ENCODE measurements at places on chromosomes 4 and X.
A peak's percentile ranks its signal among the peaks of the same experiment; 100 is the strongest.

DNA sequence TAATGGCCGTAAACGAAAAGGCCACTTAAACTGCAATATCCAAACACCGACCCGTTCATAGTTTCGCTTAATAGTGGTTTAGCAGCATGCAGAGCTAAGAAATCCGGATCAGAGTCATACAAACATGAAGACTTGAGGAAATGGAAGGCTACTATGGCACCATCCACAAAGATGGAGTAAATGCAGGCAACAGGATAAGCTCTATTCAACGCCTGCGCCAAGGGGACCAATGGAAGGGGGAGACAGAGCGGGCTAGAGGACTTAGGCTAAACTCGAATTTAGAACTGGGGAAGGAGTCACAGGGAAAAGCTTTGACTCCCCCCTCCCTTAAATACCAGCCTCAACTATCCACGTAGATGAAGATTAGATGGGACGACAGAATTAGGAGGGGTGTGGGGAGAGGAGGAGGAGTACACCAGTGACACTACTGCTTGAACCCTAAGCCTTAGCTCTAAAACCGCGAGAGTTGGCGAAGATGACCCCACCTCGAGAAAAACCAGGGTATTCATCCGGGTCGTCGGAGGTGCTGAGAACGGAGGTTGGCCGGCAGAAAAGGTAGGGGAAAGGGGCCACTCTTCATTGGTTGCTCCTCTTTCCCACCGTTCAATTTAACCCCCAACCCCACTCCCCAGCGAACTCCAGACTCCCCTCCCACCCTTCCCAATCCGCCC, 3.5 kb downstream of the HUWE1 start:
- peak; percentile 6 for DNase-seq

- DNase-seq: no peak
These were observed 54.1 kb upstream of the GABRE start for GRCh38 chrX:152028579-152028978.

DNA sequence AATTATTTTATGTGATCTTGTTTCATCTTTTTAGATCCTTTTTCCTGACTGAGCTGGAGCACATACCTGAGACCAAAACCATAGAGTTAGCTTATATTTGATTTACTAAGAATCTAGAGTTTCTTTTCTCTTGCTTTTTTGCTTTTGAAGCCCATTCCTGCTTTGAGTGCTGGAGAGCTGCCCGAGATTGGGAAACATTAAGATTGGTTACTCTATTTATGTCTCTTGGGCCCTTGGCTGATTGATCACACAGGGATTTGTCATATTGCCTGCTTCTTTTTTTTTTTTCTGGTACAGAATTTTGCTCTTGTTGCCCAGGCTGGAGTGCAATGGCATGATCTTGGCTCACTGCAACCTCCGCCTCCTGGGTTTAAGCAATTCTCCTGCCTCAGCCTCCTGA, 73.9 kb downstream of the REPS2 start:
- no peak for DNase-seq

- no peak for DNase-seq
These were observed 1003.1 kb downstream of the FSTL5 start for GRCh38 chr4:161160718-161161117.

GRCh38 chr4:80010316-80010715, 62.7 kb downstream of the ANTXR2 start:
- no peak for DNase-seq

GRCh38 chr4:78845472-78845871, 69.3 kb downstream of the BMP2K start:
- no peak for DNase-seq

DNA sequence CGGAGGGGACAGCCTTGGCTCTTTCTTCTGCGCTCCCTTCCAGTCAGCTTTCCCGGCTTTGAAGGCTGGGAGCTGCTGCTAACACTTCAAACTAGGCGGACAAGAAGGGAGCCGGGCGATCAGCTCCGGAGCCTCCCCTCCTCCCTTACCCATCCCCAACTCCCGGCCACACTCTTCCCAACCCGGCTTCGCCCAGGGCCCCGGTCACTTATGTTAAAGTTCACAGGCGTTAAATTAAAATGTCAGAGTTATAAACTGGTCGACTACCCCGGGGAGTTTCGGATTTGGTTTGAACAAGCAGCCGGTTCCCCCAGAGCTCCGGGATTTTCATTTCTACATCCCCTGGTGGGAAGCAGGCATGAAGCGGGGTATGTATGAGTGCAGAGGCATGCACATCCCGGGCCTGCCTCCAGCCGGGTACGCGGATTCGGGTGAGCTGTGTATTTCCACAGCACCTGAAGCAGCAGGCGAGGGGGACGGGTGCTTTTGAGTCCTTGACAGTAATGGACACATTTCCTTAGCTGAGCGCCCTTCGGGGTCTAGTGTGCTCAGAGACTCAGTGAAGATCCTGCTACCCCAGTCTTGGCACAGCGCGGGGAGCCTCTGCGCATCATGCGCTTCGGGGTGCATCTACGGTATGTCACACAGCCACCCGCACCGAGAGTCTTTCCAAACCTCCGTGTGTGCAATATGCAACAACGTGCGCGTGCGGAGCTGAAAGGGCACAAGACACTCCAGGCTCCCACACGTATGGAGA, 880 bp downstream of the UNC5C start:
- no peak for DNase-seq

DNA sequence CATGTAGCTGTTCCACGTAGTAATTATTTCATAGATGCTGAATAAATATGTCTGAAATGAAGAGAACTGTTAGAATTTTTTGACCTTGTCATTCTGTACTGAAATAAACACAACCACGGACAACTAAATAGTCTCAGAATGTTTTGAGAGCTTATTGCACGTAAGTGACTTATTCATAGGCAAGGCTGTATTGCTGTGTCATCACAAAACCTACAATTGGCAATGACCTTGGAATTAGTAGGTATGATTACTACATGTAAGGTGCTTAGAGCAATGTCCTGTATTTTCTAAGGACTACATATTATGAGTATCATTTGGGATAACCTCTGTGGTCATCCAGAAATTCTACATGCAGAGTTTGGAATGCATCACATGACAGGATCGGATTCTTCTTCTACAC, 237.2 kb upstream of the PUDP start:
- DNase-seq: no peak

DNA sequence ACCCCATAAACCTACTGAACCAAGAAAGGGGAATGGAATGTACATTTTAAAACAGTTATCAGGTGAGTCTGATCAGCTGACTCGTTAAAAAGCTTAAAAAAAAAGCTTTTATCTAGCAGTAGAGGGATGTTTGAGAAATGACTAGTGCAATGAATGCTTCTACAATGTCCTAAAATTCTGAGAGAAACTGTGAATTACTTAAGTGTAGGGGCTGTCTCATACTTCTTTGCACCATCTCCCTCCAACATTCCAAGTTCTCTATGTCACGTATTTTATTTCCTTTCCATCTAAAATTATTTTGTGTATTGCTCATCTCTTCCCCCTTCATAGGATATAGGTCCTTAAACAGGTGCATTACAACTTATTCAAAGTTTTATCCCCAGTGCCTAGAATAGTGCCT, 11.9 kb upstream of the AREG start:
- DNase-seq: no peak

DNA sequence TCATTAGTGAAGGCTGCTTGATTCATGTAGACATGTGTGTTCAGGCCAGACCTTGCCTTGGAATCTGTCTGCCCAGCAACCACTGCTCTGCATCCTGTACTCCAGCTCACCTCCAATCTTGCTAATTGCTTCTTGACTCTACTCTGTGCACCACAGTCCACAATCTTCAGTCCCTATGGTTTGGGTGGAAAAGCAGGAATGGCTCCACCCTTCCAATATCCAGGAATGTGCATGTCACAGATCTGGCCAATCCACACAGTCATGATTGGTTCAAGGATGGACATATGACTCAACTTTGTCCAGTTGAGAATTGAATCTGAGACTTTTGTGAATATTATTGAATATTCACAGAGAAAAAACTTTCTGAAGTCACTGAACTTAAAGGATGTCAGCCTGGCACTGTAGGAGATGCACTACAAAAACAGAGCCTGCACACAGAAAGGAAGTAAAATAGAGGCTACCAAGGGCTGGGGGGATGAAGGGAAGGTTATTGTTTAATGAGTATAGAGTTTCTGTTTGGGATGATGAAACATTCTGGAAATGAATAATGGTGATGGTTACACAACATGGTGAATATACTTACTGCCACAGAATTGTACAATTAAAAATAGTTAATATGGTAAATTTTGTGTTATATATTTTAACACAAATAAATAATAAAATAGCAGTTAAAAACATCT, 161.3 kb upstream of the USP38 start:
- no peak for DNase-seq

- DNase-seq: no peak
These were observed 1.3 kb downstream of the GALNTL6 start for GRCh38 chr4:171814545-171814944.

DNA sequence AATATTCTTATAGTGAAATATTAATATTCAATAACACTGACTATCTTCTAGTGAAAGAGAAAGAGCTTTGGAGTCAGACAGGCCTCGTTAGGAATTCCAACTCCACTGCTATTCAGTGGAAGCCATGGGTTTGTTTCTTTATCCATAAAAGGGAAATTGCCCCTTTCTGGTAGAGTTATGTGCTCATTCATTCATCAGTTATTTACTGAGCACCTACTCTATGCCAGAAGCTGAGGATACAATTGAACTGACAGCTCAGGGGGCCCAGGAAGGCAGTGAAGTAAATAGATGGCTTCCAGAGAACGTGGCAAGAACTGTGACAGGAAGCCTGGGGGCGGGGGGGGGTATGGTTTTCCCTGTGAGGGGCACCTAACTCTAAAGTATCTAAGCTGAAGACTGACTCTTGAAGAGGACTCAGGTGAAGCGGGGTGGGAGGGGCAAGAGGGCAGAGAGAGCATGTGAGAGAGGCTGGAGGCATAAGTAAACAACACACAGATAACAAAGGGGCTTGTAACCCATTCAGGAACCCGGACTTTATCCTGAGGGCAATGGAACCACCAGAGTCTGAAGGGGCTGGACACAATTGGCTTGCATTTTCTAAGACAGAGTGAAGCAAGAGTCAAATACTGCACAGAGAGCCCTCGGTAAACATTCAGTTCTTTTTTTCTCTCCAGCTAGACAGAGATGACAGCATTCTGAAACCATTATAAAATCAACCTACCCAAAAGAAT, 20.3 kb downstream of the ANXA5 start:
- no peak for DNase-seq

DNA sequence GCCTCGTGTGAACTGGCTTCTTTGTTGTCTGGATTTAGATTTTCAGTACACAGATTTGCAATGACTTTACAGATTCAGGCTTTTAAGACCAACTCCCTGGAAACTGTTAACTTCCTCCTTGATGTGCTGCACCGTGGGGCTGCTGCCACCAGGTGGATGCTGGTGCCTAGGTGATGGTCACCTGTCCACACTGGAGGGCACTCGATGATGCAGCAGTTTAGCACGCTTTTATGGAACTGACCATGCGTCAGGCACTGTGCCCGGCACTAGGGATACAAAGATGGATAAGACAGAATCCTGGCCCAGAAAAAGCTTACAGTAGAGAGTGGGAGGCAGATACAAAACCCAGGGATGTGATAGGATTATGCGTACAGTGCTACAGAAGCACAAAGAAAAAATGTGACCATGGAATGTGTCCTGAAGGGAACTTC, 180.7 kb downstream of the CEP135 start:
- DNase-seq: no peak

GRCh38 chrX:21408307-21408706, 34.1 kb downstream of the CNKSR2 start:
- no peak for DNase-seq

GRCh38 chr4:153064571-153064970, 128.4 kb downstream of the FHDC1 start:
- no peak for DNase-seq

DNA sequence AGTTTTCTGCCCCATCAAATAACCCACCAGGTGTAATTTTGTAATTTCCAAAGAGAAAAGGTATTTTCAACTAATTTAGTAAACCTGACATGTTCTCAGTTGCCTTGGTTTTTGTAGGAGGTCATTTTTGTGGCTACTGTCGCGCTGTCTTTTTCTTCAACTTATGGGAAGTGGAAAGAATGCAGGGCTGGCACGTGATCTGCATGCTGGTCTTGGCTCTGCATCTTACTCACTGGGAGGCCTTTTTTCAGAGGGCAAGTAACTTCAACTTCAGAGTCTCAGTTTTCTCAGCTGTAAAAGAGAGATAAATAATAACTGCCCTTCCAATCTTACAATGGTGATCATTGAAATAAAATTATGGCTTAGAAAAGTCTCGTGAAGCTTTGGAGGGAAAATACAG, 109.9 kb upstream of the SMIM10 start:
- DNase-seq: no peak

GRCh38 chr4:32215277-32215676, 1495.1 kb downstream of the PCDH7 start:
- DNase-seq: no peak

DNA sequence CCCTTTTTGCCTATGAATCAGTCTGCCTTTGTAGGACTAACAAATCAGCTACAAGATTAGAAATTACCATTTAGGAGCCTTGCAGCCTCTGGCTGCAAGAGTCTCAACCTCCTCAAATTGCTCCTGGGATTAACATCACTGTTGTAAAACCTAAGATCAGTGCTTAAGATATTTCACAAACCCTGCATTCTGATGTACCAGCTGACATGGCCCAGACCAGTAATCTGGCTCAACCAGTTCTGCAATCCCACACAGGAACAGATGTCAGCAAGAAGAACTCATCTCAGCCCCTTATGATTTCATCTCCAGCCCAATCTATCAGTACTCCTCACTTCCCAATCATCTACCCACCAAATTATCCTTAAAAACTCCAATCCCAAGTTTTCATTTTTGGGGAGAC, 32.5 kb upstream of the AADAT start:
- DNase-seq: no peak

GRCh38 chr4:85952972-85953650, 406.7 kb downstream of the MAPK10 start:
- DNase-seq: no peak

DNA sequence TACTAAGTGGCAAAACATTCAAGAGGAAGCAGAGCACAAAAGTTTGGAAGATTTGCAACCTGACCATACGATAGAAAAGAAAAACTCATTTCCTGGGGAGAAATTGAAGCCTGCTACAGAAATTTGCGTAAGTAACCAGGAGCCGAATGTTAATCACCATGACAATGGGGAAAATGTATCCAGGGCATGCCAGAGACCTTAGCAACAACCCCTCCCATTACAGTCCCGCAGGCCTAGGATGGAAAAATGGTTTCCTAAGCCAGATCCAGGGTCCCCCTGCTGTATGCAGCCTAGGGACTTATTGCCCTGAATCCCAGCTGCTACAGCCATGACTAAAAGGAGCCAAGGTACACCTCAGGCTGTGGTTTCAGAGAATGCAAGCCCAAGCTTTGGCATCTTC, 472.2 kb upstream of the KLHL4 start:
- DNase-seq: no peak

GRCh38 chrX:66163849-66164411, at the start of gene HEPH:
TSS of gene HEPH (plus strand) at chrX:66164247. CDS start at chrX:66170571, 6,324 bp downstream.
- no peak for DNase-seq

DNA sequence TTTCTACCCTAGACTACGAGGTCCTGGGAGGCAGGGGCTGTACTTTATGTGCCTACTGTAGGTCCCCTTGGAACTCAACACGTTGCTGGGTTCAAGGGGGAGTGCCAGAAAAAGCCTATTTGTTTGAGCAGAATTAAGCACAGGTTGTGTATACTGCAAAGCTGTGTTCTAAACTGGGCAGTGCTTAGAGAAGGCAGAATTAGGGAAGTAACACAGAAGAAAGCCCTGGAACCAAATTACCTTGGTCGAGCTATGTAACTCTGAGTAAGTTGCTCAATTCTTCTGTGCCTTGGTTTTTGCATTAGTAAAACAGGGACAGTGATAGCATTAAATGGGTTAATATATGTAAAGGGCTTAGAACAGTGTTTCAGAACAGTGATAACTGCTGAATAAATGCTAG, 245.0 kb upstream of the SFRP2 start:
- no peak for DNase-seq

All from CD8-positive, alpha-beta memory T cell (primary cell).